ENCODE measurements at places on chromosomes 7 and 10.

DNA sequence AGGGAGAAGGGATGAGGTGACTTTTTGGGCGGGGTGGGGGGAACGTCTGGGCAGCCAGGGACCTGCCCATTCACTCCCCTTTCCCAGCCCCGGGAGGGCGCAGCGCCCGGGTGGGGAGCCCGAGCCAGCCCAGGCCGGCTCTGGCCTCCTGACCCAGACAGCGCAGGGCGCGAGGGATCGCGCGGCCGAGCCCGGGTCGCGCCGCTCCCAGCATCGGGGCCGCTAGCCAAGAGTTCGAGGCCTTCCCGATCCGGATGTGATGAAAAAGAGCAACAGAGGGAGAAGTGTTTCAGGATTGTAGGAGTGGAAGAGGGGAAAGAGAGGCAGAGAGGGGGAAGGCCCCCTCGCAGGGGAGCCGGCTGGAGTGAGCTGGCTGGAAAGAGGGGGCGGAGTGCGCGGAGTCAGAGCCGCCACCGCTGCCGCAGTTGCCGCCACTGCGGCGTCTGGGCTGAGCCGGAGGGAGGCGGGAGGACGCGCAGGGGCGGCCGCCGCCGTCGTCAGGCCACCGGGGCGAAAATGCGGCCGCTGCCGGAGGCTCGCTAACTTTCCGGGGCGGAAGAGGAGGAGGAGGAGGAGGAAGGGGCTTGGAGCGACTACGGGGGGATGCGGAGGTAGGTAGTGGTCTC, at the start of gene MDFIC:
MDFIC (plus strand) TSS at position 69 of the 626 bp plus-strand sequence. CDS start 940 bp downstream, outside the sequence.
- DNase-seq: no peak

DNA sequence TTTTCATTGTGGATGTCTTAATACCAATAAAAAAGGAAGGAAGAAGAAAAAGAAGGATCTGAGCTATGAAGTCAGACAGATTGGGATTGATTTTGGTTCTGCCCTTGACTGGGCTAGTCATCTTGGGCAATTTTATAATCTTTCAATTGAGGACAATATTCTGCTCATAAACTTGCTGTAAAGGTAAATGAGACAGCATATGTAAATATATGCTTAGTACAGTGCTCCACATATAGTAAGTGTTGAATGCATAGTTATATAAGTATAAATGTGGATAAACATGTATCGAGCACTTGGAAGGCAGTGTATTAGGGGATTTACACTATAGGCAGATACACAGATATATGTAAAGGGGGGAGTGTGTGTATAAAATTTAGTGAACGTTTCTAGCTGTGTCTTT, 85.1 kb downstream of the ST7 start:
- DNase-seq: no peak

DNA sequence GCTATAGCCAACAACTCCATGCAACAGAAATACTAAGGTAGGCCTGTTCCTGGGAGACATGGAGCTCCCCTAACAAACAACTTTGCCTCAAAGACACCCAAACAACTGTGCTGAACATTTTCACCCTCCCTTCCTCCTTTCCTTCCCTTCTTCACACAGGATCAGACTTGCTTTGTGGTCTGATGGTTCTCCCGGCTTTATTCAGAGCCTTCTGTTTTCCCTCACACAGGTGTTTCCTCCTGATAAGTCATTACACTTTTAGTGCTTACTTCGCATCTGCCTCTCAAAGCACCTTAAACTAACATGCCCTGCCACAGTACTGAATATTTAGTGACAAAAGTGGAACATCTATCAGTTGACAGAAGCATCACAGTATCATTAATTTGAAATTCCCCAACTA, 56.3 kb upstream of the YAE1 start:
- peak; percentile 41 for DNase-seq

- DNase-seq: no peak
These were observed 42.5 kb upstream of the KMT2E start for GRCh38 chr7:104971290-104972071.

DNA sequence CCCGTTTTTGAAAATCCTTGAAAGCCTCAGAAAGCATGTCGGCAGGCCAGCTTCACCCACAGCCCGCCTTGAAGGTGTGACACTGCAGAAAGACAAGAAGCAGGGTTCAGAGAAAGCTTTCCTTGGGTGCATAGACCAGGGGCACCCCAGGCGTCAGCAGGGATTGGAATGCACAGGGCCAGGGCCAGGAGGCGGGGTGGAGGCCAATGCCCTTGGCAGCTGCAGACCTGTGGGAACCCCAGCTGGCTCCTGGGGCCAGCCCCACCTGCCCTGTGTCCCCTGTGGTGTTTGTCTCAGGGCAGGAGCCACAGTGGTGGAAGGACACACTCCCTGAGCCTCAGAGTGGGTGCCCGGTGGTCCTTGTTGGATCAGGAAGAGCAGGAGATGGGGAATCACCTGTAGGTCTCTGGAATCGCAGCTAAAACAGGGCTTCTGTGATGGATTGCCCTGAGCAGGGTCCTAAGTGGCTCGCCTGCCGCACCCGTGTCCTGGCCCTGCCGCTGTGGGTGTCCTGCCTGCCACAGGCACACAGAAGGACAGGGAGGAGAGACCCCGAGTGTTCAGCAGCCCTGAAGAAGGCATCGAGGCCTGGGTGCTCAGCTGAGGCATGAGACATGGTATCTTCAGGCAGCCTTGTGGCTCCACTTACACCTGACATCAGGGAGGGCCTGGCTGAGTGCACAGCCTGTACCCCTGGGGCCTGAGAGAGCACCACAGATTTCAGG, 32.5 kb downstream of the ANXA8 start:
- no peak for DNase-seq

DNA sequence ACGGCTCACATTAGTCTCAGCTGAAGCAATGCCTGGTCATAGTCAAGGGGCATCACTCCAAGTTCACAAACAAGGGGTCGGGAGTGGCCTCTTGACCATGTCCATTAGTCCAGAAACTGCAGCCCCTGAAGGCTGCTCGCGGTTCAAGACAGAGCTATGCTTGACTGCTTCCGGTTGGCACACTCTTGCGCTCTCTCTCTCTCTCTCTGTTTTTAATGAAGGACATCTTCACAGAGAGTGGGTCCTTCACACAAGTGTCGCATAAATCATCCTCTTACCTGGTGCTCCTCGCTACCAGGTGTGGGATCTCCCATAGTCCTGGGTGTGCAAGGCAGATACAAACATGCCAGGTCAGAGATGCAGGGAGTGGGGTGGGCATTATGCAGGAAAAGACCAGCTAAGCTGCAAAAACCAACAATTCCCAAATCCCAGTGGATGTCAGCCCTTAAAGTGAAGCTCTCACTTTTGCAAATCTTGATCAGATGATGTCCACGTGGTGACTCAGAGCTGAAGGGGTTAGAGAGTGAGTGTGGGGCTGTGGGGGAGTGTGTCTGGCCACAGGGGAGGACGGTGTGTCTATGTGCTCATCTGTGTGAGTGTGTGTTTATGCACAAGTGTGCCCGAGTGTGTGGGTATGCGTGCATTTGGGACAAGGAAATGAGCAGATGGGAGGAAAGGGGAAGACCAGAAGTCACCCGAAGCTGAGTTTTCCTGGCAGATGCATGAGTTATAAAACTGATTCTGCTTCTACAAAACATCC, 83.7 kb upstream of the PPP2R2D start:
- no peak for DNase-seq

DNA sequence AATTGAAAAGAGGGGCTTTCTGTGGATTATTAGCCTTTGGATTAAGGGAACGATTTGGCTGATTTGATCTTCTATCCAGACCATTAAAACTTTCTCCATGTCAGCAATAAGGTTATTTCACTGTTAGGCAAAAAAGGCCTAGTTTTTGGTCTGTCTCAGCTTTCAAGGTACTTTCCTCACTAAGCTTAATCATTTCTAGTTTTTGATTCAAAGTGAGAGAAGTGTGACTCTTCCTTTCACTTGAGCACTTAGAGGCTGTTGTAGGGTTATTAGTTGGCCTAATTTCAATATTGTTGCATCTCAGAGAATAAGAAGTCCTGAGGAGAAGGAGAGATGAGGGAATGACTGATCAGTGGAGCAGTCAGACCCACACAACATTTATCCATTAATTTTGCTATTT, 596.0 kb upstream of the TPK1 start:
- DNase-seq: no peak

GRCh38 chr10:22243321-22243720, 25.5 kb upstream of the EBLN1 start:
- no peak for DNase-seq

- no peak for DNase-seq
These were observed 49.4 kb downstream of the FRMPD2 start for GRCh38 chr10:48224979-48225560.

DNA sequence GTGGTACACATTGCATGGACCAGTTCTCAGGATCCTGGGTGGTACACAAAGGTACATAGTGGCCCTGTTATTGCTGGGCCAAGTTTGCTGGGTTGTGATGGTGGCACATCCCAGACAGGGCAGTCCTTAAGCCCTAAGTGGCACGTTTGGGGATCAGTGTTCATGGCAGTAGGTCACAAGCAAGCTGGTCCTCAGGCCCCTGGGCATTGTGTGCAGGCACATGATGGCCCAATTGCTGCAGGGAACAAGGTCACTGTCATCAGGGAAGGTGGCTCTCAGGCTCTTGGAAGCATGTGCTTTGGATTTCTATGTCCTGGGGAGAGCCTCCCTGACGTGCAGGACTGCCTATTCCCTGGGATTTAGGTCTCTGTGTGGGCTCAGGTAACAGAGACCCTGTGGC, 412.3 kb upstream of the LRRTM3 start:
- DNase-seq: no peak

GRCh38 chr7:26924149-26924767, 59.9 kb upstream of the SKAP2 start:
- no peak for DNase-seq

GRCh38 chr10:88064608-88065382, 201.4 kb downstream of the PTEN start:
- DNase-seq: peak; percentile 25

GRCh38 chr7:18305866-18306265, 189.7 kb upstream of the HDAC9 start:
- DNase-seq: no peak

DNA sequence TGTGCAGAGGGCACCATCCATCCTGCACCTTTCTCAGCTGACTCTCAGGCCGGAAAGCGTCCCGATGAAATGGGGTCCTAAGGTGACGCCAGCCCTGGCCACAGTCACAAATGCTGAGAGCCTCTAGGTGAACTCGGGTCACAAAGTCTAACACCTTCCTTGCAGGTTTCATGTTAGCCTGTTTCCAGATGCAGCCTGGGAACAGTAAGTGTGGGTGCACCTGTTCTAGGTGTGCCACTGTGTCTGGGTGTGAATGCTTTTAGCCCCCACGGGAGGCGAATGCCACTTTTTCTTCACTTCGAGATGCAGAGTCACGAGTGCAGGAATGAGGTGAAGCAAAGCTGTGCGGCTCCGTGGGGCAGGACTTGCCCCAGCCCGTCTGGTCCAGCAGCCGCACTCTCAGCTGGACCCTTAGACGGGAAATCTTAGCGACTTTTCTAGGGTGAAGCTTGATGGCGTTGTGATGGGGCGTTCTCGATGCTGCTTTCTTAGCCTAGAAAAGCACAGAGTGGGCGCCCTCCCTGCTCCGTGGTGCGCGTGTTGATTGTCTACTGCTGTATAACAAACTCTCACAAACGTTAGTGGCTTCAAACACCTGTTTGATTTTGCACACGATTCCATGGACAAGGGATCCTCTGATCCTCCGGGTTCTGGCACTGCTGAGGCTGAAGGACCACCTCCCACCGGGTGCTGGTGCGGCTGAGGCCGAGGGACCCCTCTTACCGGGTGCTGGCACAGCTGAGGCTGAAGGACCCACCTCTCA, 13.6 kb upstream of the VIPR2 start:
- DNase-seq: no peak

DNA sequence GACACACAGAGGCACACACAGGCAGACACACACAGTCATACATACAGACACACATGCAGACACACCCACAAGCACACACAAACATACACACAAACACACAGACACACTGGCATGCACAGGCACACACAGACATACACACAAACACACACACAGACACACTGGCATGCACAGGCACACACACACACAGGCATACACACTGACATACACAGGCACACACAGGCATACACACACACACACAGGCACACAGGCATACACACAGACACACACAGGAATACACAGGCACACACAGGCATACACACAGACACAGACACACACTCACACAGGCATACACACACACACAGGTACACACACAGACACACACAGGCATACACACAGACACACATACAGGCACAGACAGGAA, 340.7 kb upstream of the VSTM2A start:
- no peak for DNase-seq

DNA sequence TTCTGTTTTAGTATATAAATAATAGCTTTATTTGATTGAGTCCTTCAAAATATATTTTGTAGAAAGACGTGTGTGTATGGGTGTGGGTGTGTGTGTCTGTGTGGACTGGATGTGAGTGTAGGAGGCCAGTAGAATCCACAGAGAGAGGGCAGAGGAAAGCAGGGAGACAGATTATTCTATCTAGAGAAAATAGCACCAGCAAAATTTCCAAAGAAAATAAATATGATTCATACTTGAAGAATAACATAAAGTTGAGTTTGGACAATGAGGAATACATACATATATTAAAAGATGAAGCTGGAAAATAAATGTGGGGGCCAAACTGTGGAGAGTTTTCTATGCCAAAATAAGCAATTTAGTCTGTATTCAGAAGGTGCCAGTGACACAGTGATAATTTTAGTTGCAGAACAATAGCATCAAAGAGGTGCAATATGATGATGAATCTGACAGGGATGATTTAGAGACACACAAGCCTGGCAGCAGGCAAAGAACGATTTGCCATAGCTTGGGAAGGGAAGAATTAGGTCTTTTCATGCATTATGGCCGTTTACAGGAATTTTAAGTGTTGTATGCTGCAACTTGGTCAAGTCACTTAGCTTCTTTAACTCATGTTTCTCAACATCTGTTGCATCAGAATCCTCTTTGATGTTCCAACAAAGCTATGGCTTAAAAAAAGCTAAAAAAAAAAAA, 121.3 kb downstream of the SEMA3A start:
- no peak for DNase-seq

DNA sequence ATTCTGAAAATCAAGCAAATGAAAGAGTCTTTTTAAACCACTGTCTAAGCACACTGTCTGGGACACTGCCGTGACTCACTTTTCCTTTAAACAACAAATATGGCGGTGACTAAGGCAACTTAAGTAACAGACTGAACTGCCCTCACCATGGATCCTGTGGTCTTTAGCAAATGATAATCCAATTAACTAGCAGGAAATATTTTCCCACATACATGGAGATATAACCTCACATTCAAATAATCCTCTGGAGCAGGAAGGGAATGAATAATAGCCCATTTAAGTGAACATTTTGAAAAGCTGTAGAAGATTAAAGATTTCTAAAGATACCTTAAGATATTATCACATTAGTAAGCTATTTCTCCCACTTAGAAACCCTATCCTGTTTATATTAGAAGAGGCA, 40.3 kb upstream of the LRRC17 start:
- DNase-seq: no peak

GRCh38 chr7:1368184-1368681, 91.0 kb downstream of the MICALL2 start:
- DNase-seq: no peak

- DNase-seq: no peak
These were observed at the start of gene WIPF3 for GRCh38 chr7:29806208-29806994. TSS of gene WIPF3 (plus strand) at chr7:29806508. CDS start at chr7:29834725, 28,217 bp downstream.

Measured in hematopoietic multipotent progenitor cell treated with erythropoietin and hydrocortisone succinate and interleukin-3 and kit ligand, for 8 days (in vitro differentiated cells).